Effector memory CD8-positive, alpha-beta T cell (primary cell): ENCODE measurements at places on chromosomes 4 and X.

DNA sequence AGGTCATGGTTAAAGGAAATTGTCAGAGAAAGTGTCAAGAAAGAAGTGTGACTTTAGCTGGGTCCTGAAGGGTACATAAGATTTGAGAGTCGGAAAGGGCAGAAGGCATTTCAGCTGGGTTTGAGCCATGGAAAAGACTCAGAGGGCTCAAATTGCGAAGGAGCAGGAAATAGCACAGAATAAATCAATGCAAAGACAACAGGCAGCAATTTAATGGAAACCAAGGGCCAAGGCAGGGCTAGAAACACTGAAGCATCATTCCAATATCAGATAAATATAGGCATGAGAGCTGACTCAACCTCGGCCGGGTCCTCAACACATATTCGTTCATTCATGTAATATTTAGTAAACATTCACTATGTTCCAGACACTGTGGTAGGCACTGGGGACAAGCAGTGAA, 3.6 kb upstream of the FMR1 start:
- peaks cover 15% of the 10 kb centered on the region for H3K36me3 ChIP-seq
- H3K4me3 ChIP-seq = no peak overlapping the region
- H3K4me1 ChIP-seq = peaks cover 3% of the 10 kb centered on the region
- H3K27me3 ChIP-seq = no peaks in the 10 kb centered on the region
- no peak for DNase-seq
- H3K27ac ChIP-seq = no peak overlapping the region

DNA sequence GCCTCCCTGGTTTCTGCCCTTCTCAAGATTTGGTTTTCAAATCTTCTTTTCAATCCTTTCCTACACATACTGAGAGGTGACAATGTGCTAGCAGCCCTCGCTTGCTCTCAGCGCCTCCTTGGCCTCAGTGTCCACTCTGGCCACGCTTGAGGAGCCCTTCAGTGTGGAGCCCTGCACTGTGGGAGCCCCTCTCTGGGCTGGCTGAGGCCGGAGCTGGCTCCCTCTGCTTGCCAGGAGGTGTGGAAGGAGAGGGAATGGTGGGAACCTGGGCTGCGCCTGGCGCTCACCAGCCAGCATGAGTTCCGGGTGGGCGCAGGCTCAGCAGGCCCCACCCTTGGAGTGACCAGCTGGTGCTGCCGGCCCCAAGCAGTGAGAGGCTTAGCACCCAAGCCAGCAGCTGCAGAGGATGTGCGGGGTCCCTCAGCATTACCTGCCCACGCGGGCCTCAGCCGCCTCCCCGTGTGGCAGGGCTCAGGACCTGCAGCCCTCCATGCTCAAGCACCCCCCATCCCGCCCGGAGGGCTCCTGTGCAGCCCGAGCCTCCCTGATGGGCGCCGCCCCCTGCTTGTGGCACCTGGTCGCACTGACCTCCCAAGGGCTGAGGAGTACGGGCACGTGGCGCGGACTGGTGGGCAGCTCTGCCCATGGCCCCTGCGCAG, 127.5 kb downstream of the COX7B2 start:
- no peak for DNase-seq
- H3K27ac ChIP-seq = no peak overlapping the region
- H3K27me3 ChIP-seq = no peaks in the 10 kb centered on the region
- no peak overlapping the region for H3K4me3 ChIP-seq

DNA sequence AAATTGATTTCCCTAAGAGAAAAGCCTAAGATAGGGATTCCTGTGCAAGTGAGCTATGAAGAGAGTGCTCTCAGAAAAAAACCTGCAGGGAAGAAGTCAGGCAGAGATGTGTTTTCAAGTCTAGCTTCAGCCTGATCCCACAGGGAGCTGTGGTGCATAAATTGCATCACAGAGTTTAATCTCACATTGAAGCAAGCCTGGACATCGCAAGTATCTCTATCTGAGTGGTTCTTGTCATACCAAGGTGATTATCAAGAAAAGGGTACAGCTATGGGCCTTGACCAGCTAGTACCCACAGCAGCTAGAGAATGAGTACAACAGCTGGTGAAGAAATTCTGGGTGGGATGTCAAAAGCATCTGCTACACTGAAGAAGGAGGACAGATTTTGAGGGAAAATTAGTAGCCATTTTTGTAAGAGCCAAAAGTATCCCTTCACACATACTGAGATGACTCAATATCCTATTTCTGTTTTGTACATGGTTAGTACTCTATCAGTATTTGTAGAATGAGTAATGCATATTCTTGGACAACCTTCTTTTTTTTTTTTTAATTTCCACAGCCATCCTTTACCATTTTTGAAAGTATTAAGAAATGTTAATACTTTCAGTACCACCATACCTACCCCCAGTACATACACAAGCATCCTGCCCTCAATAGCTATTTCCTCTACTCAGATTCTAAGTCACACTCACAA, 708.9 kb downstream of the IL1RAPL1 start:
- no peaks in the 10 kb centered on the region for H3K36me3 ChIP-seq
- no peak overlapping the region for H3K27ac ChIP-seq
- no peaks in the 10 kb centered on the region for H3K27me3 ChIP-seq

DNA sequence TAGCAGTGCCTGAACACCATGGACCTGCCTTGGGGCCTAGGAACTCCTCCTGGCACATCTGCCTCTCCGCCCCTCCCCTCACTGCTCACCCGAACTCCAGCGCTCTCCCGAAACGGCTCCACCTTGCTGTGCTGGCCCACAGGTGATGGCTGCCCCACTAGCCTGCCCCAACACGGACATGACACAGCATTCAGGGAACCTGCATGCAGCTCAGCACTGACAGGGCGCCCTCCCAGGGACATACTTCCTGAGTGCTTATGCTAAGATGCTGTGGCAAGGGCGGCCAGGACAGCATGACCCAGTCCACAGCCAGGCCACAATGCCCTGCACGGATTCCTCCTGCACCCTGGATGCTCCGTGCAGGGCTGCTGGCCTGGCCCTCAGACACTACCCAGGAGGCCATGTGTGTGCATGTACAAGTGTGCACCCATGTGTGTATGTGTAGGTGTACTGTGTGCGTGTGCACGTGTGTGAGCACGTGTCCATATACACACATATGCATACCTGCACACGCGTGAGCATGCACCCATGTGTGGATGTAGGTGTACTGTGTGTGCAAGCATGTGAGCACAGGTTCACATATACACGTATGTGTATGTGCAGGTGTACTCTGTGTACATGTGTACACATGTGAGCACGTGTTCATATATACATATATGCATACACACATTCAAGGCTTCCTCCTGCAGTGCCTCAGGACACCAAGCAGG, 6.0 kb downstream of the TMEM271 start:
- peaks cover 3% of the 10 kb centered on the region for H3K36me3 ChIP-seq
- H3K4me3 ChIP-seq = no peak overlapping the region
- H3K4me1 ChIP-seq = peaks cover 2% of the 10 kb centered on the region
- H3K27ac ChIP-seq = no peak overlapping the region
- DNase-seq = no peak

GRCh38 chr4:118279920-118280432, 72.8 kb downstream of the PRSS12 start:
- peaks cover 23% of the 10 kb centered on the region for H3K4me1 ChIP-seq
- peak overlapping the region; percentile 98 for H3K27ac ChIP-seq
- peak overlapping the region; percentile 92 for H3K4me3 ChIP-seq
- H3K27me3 ChIP-seq = no peaks in the 10 kb centered on the region
- H3K36me3 ChIP-seq = peaks cover 24% of the 10 kb centered on the region

DNA sequence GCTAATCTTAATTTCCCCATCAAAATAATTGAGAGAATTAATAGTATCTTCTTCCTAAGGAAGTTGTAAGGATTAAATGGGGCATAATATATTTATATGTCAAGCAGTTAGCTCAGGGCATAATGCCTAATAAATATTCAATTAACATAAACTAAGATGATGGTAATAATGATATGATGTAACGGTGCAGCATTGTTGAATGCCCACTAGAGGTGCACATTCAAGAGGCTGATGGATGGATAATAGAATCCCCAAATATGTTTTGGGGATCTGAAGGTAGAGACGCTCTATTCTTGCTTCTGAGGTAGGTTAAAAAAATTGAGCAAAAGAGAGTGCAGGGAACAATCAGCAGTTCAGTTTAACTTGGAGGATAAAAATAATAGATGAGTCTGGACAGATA, 37.1 kb downstream of the ATOH1 start:
- no peaks in the 10 kb centered on the region for H3K36me3 ChIP-seq
- no peak for DNase-seq
- H3K27me3 ChIP-seq = no peaks in the 10 kb centered on the region
- no peaks in the 10 kb centered on the region for H3K4me1 ChIP-seq
- H3K27ac ChIP-seq = no peak overlapping the region
- H3K4me3 ChIP-seq = no peak overlapping the region

DNA sequence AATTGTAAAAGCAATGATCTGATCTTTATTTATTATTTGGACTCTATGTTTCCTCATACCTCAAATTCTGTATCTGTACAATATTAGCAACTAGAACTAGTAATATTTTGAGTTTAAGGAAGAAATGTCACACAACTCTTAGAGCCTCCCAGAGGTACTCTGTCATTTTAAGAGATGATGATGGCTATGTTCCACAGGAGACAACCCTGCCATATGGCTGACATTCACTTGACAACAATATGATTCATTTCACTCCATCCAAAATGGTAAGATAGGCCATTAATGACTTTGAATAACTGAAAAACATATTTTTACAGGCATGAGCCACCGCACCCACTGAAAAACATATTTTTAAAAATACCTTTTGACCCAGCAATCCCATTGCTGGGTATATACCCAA, 190.3 kb downstream of the MAML3 start:
- H3K36me3 ChIP-seq = no peaks in the 10 kb centered on the region
- H3K27me3 ChIP-seq = peaks cover 7% of the 10 kb centered on the region
- no peaks in the 10 kb centered on the region for H3K4me1 ChIP-seq
- no peak overlapping the region for H3K4me3 ChIP-seq
- no peak overlapping the region for H3K27ac ChIP-seq
- no peak for DNase-seq

GRCh38 chr4:38958453-38959190, 73.6 kb downstream of the TMEM156 start:
- no peak for DNase-seq
- H3K27ac ChIP-seq = no peak overlapping the region
- no peaks in the 10 kb centered on the region for H3K36me3 ChIP-seq
- H3K4me1 ChIP-seq = no peaks in the 10 kb centered on the region
- H3K4me3 ChIP-seq = no peak overlapping the region
- peaks cover 27% of the 10 kb centered on the region for H3K27me3 ChIP-seq

DNA sequence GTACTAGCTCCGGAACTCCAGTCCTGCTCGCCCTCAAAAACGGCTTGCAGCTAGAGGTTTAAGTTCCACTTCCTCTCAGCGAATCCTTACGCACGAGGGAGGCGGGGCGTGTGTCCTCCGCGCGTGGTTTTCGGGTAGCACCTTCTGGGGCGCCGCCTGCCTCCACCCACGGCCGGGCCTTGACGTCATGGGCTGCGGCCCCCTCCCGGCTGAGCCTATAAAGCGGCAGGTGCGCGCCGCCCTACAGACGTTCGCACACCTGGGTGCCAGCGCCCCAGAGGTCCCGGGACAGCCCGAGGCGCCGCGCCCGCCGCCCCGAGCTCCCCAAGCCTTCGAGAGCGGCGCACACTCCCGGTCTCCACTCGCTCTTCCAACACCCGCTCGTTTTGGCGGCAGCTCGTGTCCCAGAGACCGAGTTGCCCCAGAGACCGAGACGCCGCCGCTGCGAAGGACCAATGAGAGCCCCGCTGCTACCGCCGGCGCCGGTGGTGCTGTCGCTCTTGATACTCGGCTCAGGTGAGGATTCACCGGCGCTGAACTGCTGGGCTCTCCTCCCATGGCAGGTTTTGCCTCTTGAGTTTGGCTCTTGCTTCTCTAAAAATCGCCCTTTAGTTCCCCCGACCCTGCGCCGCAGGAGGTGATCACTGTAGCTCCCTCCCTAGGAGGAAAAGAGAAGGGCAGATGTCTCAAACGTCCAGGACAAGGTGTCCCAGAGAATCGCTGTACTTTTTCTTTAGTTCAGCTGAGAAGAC, at the start of gene AREG:
Gene AREG, plus strand, starts transcription at position 246 of the 752 bp plus-strand sequence. Its CDS starts 210 bp downstream, at position 456.
- H3K4me1 ChIP-seq = peaks cover 5% of the 10 kb centered on the region
- no peaks in the 10 kb centered on the region for H3K27me3 ChIP-seq
- H3K4me3 ChIP-seq = peak within 1 kb of the TSS; percentile 95
- peaks cover 10% of the 10 kb centered on the region for H3K36me3 ChIP-seq
- peak; percentile 85 for DNase-seq
- peak within 1 kb of the TSS; percentile 95 for H3K27ac ChIP-seq

GRCh38 chr4:112266823-112267222, 18.9 kb downstream of the TIFA start:
- DNase-seq = no peak
- H3K4me1 ChIP-seq = peaks cover 9% of the 10 kb centered on the region
- peaks cover 4% of the 10 kb centered on the region for H3K36me3 ChIP-seq
- H3K27me3 ChIP-seq = no peaks in the 10 kb centered on the region
- no peak overlapping the region for H3K27ac ChIP-seq

GRCh38 chr4:174069848-174070330, 213.6 kb downstream of the FBXO8 start:
- no peaks in the 10 kb centered on the region for H3K27me3 ChIP-seq
- H3K4me1 ChIP-seq = no peaks in the 10 kb centered on the region
- no peak overlapping the region for H3K27ac ChIP-seq
- no peak for DNase-seq
